ENCODE measurements at places on chromosomes 4 and X. TPM values are rescaled to one million over a fixed set of nuclear protein-coding genes. Genes with fewer than 3 reads are reported as not detected.

ATP8A1 gene
- total RNA-seq, result 13.7 TPM

ADH1A gene
- 5.6 TPM for total RNA-seq

UGT2B7 gene
- total RNA-seq, result 1.2 TPM

TMEM255A gene
- 0.51 TPM for total RNA-seq

SPATA4 gene
- 0.93 TPM for total RNA-seq
